HT1080 (cell line): ENCODE measurements at places on chromosomes 7 and 10. TPM values are rescaled to one million over a fixed set of nuclear protein-coding genes. Genes with fewer than 3 reads are reported as not detected.

DNA sequence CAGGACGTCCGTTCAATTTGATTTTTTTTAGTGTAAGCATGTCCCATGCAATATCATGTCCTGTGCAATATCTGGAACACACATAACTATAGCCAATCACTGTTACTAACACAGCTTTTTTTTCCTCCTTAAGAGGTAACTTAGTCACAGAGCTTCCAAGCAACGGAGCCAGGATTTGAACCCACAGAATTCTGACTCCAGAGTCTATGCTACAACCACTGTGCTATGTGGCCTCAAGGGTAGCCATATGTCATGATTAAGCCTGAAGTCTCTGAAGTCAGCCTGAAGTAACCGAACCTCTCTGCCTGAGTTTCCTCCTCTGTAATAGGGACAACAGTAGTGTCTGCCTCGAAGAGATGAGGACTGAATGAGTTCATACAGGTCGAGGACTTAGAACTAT is 42.2 kb upstream of the TCF7L2 start:
- peak; percentile 51 for DNase-seq

GRCh38 chr10:3831608-3832007 is 46.6 kb upstream of the KLF6 start:
- no peak for DNase-seq

FFAR4 gene
- total RNA-seq: not detected in 2 replicates

UPK3B gene
- 1.0 TPM in 1 of 2 replicates, not detected in the other for total RNA-seq

GRCh38 chr7:31129067-31129466 is 77.0 kb downstream of the ADCYAP1R1 start:
- no peak for DNase-seq

DNA sequence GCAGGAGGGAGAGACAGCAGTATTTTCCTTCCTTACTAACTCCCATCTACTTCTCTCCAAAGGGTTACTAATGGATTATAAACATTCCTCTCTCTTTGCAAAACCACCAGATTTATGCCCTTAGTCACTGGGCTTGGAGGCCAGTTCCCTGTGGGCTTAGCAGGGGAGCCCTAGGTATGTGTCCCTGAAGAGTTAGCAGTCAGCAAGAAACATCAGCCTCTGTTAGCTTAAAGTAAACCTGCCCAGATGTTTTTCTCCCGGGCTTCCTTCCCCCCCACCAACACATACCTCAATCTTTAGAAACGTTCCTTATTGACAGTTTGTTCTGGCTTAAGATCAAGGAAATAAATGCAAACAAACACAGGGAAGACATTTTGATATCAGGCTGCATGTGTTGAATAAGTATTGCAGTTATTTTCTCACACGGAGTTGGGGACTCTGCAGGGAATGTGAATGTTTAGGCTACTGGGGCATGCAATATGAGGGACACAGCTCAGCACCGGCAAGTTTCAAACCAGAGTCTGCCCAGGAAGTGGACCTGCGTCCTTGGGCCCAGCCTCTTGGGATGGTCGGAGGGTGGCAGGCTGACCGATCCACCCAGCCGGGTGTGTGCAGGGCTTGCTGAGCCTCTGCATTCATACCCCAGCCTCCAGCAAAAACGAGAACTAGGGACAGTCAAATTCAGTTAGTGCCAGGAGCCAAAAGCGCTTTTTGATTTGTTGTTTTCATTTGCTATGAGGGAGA is 252.0 kb upstream of the GRB10 start:
- peak; percentile 19 for DNase-seq

DNA sequence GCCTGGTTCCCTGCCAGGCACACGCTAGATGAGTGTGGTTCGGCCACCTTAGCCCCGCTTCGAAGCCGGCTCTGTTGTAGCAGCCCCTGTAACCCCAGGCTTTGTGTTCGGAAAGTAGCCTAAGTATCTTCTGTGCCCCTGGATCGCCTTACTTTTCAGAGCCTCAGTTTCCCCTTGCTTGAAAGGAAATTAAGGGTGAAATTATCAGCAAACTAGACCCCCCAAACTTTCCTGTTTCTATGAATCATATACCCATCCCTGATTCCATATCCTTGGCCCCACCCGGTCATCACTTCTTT is 312 bp downstream of the PDCD11 start:
- DNase-seq: no peak

DNA sequence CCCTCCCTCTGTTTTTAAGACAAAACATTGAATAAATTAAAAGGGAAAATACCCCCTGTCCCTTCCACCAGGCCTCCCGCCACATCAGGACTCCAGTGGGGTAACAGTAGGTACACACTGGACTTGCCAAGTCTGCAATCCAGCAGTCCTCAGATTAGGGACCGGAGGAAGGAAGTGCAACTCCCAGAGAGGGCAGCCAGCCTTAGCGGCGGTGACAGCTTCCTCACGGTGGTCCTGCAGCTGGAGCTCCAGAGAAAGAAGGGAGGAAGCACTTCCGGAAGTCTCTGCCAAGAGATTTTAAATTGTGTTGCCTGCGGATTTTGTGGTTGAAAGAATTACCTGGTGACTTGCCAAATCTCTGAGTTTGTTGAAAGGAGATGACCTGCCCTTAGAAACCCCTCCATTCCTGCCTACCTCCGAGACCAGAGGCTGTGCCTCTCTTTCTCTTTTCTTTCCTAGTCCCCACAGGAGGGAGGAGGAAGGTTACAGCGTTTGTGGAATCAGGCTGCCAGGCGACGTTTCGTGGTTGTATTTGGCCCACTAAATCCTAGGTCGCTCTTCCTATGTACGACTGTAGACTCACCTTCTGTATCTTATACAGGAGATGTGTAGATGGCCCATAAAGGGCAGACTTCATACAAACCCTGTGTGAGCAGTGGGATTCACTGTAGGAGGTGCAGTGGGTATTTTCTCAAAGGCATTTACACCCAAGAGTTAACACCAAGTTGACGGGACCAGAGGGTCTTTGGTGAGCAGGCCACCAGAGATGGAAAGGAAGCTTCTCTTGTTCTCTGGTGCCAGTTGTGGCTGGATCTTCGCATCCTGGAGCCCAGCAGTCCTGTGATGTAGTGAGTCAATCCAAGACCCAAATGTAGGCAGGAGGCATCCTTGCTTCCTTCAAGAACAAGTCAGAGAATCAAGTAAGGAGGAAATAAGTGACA is 77.9 kb downstream of the INSIG1 start:
- peak; percentile 29 for DNase-seq

CYP2C19 gene
- total RNA-seq: not detected in 2 replicates

DNA sequence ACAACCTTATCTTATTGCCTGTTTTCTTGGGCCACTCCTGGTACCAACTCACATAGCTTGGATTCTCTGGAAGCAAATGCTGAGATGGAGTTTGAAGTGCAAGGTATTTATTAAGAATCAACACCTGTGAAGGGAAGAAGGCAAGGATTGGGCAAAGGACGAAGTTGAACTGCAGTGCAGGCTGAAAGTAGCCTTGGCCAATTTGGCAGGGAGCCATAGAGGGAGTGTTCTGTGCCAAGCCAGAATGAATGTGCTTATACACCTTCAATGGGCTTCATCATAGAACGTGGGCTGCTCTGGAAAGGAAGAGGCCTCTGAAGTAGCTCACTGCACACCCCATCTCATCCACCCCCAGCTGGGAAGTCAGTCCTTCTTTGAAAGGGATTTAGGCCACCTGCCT is 79.8 kb upstream of the IFRD1 start:
- no peak for DNase-seq

- DNase-seq: no peak
Observed at GRCh38 chr10:132668048-132668394, 117.9 kb downstream of the NKX6-2 start.

GRCh38 chr7:84914598-84914997 is 272.3 kb downstream of the SEMA3D start:
- DNase-seq: peak; percentile 1

- DNase-seq: no peak
Observed at GRCh38 chr7:118202061-118202460, 18.1 kb downstream of the LSM8 start.

STARD3NL gene
- total RNA-seq: 71.6 and 87.5 TPM in 2 replicates

PLEKHS1 gene
- not detected in 2 replicates for total RNA-seq

ARHGAP21 gene
- total RNA-seq: 59.1 and 70.1 TPM in 2 replicates

- DNase-seq: no peak
Observed at GRCh38 chr10:86658261-86658741, 4.0 kb downstream of the OPN4 start.

DNA sequence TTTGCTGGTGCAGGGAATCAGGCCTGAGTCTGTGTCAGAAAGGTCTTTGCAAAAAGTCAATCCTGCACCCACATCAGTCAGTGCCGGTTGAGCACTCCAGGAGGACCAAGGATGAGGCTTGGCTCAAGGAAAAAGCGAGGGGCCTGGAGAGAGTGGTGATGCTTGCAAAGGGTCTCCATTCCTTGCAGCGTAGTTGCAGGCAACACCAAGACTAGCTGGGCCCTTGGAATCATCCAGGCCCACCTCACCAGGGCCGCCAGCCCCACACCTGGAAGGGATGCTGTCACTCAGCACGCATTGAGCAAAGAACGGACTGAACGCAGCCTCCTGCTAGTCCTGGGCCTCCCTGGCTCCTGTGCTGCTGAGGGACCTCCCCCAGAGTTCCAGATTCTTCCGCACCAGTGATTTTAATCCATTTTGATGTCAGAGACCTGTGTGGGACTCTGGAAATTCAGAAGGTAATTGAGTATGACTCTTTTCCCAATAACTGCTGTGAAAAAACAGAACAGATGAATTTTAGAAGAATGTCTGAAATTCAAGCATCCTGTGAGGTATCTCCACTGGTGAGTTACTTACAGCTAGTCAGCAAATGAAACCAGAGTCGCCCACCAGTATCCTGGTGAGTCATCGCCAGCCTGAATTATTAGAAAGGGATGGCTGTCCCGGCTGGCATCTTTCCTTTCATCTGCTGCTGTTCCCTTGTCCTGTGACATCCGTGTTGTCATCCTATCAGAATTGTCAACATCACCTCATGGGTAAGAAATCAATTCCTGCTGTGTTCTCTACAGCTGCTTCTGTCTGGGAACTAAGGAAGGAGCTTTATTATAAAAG is 150.8 kb upstream of the NPS start:
- DNase-seq: peak; percentile 78

- DNase-seq: no peak
Observed at GRCh38 chr10:20858292-20859124, 38.6 kb downstream of the NEBL start.

STEAP4 gene
- total RNA-seq: not detected in 2 replicates

GRID2IP gene
- total RNA-seq: not detected in 2 replicates

DNA sequence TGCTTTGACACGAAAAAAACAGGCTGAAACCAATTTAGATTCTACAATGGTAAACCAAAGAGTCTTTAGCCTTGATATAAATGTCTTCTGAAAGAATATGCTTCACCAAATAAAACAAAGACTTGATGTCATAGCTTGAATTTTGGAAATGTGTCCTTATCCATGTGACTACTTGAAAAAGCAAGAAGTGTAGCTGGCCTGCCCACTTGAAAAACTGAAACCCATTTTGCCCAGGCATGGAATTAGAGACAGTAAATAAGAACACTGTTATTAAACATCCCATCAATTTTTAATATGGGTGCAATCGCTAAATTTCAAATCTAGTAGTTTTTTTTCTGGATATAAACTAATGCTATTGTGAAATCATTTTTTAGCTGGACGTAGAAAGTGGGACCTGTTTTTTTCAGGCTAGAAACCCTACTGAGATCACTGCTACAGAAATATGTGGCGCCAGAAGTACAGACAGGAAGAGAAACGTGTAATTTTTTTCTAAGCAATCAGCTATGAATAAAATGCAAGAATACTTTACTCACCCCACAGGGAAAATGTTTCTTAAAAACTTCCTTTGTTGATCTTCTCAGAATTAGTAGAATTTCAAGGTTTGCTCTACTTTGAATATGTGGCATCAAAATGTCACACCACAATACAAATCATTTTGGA is 56.7 kb downstream of the PIP4K2A start:
- no peak for DNase-seq

DNA sequence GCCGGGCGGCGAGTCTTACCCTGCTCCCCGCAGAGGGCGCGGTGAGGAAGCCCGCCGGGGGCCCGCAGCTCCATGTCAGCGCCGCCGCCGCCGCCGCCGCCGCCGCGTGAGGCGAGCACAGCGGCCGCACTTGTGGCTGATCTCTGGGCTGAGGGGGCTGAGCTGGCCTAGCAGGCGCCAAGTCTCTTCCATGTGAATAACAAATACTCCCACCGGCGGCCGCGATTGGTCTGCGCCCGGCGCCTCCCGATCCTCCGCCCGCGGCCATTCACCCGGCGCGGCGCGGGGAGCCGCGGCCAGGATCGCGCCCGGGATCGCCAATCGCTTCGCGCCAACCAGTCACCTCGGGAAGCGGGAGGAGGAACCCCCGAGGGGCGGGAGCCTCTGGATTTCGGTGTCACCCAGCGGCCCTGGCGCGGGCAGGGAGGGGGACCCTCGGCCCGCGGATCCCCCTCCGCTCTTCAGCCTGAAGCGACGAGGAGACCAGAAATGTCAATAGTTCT is at the start of gene GRM8:
Gene GRM8 (minus strand): TSS at position 164 of the 503 bp plus-strand sequence.
- peak; percentile 53 for DNase-seq

DNA sequence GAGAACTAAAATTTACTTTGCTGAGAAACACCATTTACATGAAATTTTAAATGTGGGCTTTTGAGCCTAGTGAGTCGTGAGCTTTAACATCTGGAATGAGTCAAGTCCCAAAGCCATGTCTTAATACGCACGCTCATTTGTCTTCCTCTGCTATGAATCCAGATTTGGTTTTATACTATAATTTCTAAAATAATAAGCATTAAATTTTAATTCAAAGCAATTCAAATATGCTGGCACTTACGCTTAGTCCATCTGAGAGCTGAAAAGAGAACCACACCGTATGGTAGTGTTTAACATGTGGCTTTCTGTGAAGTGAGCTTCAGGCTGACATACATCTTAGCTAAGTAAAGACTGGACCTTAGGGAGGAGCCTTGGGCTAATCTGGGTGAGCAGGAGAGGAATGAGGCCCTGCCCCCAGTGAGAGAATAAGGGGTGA is 52.2 kb downstream of the CUBN start:
- DNase-seq: no peak

DNA sequence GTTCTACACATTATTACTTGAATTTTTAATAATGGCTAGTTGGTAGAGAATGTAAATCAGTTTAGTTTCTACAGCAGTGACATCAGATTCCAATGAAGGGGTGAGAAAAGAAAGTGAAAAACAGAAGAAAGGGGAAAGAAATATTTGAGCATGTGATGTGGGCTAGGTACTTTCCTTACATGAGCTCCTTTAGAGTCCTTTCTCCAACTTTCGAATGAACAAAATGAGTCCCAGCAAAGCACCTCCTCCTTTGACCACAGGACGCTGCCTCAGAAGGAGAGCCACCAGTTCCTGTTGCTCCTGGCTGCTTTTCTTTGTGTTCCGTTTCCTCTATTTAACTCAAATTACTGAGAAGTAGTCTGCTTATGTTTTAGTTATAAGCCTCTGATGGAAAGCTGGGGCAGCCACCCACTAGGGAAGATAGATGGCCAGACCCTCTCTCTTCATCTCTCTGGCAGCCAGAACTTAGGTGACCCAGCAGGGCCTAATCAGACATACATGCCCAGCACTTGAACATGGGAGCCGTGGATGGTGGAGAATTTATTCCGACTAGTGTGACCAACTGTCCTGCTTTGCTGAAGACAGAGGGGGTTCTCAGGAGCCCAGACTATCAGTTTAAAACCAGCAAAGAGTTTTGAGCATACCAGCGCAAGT is 82.4 kb upstream of the NME8 start:
- no peak for DNase-seq

SCART1 gene
- 0.80 and 1.3 TPM in 2 replicates for total RNA-seq
